ENCODE measurements at places on chromosomes 13 and 19.

GRCh38 chr13:71546881-71547280, 320.1 kb downstream of the DACH1 start:
- no peak for DNase-seq

DNA sequence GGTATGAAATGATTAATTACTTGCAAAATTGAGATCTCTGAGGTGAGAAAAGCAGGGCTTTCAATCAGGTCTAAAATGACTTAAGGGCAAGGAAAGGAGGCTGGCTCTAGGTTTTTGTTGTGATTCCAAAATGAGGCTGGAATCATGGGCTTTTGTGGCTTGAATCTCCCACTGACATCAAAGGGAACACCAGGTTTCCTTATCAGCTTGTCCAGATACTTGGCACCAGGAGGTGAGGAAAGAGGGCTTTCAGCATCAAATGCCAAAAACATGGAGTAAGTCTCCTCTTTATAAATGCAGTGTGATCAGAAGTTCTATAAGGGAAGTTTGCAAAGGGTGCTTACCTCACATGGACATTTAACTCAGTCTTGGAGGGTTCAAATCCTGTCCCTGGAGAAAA, 402.3 kb downstream of the NDFIP2 start:
- no peak for DNase-seq

- DNase-seq = no peak
Observed at GRCh38 chr19:54141356-54141755, 3.8 kb downstream of the CNOT3 start.

GRCh38 chr19:31100981-31101380, 248.3 kb downstream of the TSHZ3 start:
- DNase-seq = no peak

- no peak for DNase-seq
Observed at GRCh38 chr19:45975306-45976070, 1.8 kb upstream of the NOVA2 start.

GRCh38 chr13:33015241-33015668, 968 bp upstream of the KL start:
- no peak for DNase-seq
